ENCODE measurements at places on chromosomes 5 and 9.
A peak's percentile ranks its signal among the peaks of the same experiment; 100 is the strongest.

GRCh38 chr9:1458503-1458902 is 408.3 kb downstream of the DMRT2 start:
- DNase-seq: no peak

DNA sequence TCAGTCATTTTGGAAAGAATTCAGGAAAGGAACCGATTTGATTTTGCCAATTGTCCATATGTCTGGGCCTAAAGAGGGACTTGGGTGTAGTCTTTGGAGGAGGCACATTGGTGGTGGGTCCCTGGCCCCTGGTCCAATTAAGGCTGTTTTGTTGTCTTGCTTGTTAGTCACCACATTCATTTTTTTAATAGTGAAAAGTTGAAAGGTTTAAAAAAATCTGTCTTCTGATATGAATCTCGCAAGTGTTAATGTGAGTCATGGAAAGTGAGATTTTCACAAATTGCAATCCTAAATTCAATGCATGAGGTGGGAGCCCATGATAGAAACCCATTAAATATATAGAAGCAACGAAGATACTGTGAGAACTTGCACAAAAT is 165.9 kb upstream of the OTULINL start:
- DNase-seq: no peak

- DNase-seq: peak; percentile 71
Measured at GRCh38 chr5:150161242-150162141, 5.1 kb upstream of the CDX1 start.

DNA sequence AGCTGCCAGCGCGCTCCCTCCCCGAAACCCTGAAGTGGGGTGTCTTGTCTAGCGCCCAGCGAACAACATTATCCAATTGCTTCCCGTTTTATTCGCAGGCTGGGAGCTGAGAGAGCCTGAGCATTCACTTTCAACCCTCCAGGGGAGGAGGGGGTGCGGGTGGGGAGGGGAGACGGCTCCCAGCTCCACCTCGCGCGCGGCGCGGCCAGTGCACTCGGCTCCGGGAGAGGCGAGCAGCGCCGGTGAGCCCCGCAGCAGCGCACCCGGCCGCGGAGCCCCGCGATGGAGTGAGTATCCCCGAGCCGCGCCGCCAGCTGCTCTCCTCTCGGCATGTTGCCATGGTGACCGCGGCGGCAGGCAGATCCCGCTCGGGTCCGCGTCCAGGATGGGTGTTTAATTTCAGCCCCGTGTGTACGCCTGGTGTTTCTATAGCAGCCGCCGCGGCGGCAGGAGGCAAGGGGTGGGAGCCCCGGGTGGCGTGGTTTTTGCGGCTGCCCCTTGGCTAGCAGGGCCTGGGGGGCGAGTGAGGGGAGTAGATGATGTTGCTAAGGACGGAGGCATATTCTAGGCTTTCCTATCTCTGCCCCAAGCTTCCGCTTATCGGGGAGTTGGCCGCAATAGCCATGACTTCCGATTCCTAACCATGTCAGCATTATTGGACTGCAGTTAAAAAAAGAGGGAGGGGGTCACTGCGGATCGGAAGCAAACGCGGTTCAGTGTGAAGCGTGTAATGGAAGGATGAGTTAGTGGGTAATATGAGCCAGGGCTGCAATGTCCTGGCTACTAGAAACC is 139.2 kb upstream of the PALM2AKAP2 start:
- no peak for DNase-seq

DNA sequence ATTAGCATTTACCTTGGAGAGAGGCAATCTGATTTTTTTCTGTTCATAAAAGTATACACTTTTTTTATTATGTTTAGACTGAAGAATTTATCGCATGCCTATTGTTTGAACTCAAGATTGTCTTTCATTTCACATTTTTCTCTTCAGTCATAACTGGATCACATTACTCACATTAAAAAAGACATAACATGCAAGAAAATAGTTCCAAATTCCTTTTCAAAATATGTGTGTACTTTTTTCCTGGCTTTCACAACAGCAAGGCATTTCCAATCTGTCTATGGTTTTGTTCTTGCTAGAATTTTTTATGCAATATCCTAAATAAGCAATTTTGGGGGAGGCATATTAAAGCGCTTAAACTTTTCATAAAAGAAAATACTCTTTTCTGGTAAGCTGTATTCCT is 21.2 kb downstream of the FTMT start:
- DNase-seq: no peak

Data from stimulated activated CD4-positive, alpha-beta T cell treated with anti-CD3 and anti-CD28 coated beads, TNF-alpha, amount 100 ng/mL, for 1 hour (primary cell).